ENCODE measurements at places on chromosomes 6 and 20. TPM values are rescaled to one million over a fixed set of nuclear protein-coding genes. Genes with fewer than 3 reads are reported as not detected.
A peak's percentile ranks its signal among the peaks of the same experiment; 100 is the strongest.

DNA sequence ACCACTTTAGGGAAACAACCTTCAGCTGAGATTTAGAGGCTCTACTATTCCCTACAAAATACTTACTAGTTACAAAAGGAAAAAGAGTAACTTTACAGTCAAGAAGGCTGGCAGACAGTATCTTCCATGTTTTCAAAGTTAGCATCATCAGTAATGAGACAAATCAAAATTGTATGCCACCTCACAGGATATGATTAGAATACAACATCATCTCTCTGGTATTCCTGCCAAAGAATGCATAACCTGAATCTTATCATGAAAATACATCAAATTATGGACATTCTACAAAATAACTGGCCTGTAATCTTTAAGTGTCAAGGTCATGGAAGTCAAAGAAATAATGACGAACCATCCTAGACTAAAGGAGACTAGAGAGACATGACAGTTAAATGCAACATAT is 38.4 kb downstream of the CDK5RAP1 start:
- DNase-seq = no peak
- H3K4me1 ChIP-seq = no peaks in the 10 kb centered on the region

DNA sequence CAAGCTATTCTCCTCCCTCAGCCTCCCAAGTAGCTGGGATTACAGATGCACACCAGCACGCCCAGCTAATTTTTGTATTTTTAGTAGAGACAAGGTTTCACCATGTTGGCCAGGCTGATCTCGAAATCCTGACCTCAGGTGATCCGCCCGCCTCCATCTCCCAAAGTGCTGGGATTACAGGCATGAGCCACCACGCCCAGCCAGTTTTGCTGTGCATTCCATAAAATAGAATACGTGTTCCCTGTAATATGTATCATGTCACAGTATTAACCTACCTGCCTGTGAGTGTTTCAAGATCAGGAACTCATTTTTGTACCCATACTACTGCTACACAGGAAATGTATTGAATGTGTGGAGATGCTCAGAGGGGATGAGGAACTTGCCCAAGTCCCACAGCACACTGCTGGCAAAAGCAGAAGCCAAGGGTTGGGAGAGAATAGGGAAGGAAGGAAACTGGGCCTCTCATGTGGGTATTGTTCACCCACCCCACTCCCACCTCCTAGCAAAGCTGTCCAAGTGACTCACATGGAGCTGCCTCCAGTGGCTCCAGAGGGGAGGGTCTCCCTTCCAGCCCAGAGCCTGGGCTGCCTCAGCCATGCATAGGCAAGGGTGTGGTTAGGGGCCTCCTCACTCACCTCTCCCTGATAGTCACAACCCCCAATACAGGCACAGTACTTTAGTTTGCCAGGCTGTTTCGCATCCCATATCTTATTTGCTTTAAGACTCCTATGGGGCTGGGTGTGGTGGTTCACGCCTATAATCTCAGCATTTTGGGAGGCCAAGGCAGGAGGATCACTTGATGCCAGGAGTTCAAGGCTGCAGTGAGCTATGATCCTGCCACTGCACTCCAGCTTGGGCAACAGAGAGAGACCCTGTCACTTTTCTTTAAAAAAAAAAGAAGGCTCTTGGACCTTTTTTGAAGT is 9.4 kb downstream of the HM13 start:
- H3K4me1 ChIP-seq = no peaks in the 10 kb centered on the region
- peaks cover 24% of the 10 kb centered on the region for H3K36me3 ChIP-seq
- H3K27me3 ChIP-seq = no peaks in the 10 kb centered on the region
- no peak for DNase-seq

DNA sequence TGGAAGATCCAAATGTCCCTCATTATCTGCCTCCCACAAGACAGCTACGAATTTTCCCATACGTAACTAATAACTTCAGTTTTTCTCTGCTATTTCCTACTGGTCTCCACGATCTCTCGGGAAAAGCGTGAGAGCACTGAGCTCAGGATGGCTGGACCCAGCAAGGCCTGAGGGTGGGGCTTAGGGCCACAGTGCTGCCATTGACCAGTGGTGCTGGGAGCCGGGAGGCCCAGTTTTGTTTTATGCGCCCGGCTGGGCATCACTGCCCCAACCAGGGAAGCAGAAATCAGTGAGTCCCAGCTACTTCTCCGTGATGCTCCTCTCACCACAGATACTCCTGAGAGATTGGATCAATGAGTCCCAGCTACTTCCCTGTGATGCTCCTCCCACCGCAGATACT is 238.4 kb downstream of the LY86 start:
- H3K27me3 ChIP-seq = no peaks in the 10 kb centered on the region
- H3K4me3 ChIP-seq = no peak overlapping the region
- DNase-seq = no peak
- H3K27ac ChIP-seq = no peak overlapping the region
- H3K4me1 ChIP-seq = peaks cover 28% of the 10 kb centered on the region
- no peaks in the 10 kb centered on the region for H3K36me3 ChIP-seq

Gene DDO
- polyA plus RNA-seq = not detected

DNA sequence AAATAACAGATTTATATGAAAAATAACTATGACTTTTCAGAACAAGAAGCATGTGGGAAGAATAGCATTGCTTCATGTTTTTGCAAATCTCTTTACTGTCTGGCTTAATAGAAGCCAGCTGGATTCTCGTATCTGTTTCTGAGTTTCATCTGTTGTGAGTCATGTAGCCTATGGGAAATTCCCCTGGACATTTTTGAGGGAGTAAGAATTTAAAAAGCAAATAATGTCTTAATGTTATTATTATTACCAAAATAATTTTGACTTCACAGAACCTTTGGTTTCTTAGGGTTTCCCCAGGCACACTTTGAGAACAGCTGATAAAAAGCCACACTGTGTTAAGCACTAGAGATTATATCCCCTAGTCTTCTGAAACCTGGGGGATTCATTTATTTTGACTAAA is 75.8 kb downstream of the SYCP2L start:
- no peak for DNase-seq
- H3K4me3 ChIP-seq = no peak overlapping the region
- H3K4me1 ChIP-seq = peaks cover 5% of the 10 kb centered on the region
- H3K36me3 ChIP-seq = no peaks in the 10 kb centered on the region
- no peaks in the 10 kb centered on the region for H3K27me3 ChIP-seq

GRCh38 chr6:50706575-50706974 is 6.8 kb upstream of the TFAP2D start:
- no peaks in the 10 kb centered on the region for H3K36me3 ChIP-seq
- H3K27ac ChIP-seq = no peak overlapping the region
- H3K27me3 ChIP-seq = peaks cover 61% of the 10 kb centered on the region
- no peak overlapping the region for H3K4me3 ChIP-seq

Gene PROKR2
- polyA plus RNA-seq = not detected

GRCh38 chr6:79570129-79571029 is 33.1 kb upstream of the LCA5 start:
- peak overlapping the region; percentile 35 for H3K27ac ChIP-seq
- DNase-seq = peak; percentile 7
- H3K36me3 ChIP-seq = no peaks in the 10 kb centered on the region
- H3K4me1 ChIP-seq = peaks cover 19% of the 10 kb centered on the region
- peak overlapping the region; percentile 3 for H3K4me3 ChIP-seq

Gene C6orf118
- polyA plus RNA-seq = not detected

DNA sequence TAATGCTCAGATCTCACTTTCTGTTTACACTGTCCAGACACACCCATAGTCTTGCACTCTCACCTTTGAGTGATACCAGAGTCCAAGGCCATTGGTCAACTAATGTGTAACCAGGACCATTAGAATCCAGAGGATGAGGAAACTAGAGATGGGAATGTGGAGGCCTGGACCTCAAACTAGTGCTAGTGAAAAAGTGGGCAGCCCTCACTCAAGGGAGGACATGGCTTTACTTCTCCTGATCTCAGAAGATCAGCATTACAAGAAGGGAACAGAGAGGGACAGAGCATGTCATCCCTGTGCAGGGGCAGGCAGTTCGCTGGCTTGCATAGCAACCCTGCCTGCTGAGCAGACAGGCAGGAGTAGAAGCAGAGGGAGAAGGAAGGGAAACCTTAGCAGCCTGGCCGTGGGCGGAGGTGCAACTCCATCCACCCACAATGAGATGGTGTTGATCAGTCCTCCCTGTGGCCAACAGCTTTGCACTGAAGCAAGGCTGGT is 22.6 kb upstream of the XRN2 start:
- H3K36me3 ChIP-seq = no peaks in the 10 kb centered on the region
- no peak for DNase-seq
- peaks cover 2% of the 10 kb centered on the region for H3K27me3 ChIP-seq
- no peak overlapping the region for H3K4me3 ChIP-seq
- no peak overlapping the region for H3K27ac ChIP-seq
- H3K4me1 ChIP-seq = no peaks in the 10 kb centered on the region

GRCh38 chr6:166330612-166331011 is 11.7 kb downstream of the SFT2D1 start:
- no peak overlapping the region for H3K4me3 ChIP-seq
- H3K27ac ChIP-seq = no peak overlapping the region
- H3K36me3 ChIP-seq = peaks cover 15% of the 10 kb centered on the region
- DNase-seq = no peak
- no peaks in the 10 kb centered on the region for H3K4me1 ChIP-seq
- H3K27me3 ChIP-seq = no peaks in the 10 kb centered on the region

GRCh38 chr20:38857703-38858102 is 52.2 kb downstream of the PPP1R16B start:
- no peak overlapping the region for H3K27ac ChIP-seq
- no peaks in the 10 kb centered on the region for H3K4me1 ChIP-seq
- no peak overlapping the region for H3K4me3 ChIP-seq
- no peak for DNase-seq

DNA sequence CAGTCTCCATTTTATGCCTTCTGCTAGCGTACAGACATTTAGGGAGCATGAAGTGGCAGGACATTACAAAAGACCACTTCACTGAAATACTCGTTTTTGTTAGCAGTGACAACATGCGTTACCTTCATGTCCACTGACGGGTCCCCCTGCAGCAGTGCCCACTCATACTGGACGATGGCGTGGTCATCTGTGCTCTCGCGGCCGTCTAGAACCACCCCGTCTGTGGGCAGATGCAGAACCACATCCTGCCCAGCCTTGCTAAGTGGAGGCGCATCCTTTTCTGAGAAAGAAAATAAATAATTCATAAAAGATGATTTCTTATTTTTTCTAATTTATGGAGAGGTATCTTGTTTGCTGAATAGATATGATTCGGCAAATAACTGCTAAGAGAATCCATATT is 11.3 kb downstream of the LRP11 start:
- H3K27ac ChIP-seq = peak overlapping the region; percentile 65
- H3K36me3 ChIP-seq = peaks cover 1% of the 10 kb centered on the region
- H3K4me3 ChIP-seq = no peak overlapping the region

DNA sequence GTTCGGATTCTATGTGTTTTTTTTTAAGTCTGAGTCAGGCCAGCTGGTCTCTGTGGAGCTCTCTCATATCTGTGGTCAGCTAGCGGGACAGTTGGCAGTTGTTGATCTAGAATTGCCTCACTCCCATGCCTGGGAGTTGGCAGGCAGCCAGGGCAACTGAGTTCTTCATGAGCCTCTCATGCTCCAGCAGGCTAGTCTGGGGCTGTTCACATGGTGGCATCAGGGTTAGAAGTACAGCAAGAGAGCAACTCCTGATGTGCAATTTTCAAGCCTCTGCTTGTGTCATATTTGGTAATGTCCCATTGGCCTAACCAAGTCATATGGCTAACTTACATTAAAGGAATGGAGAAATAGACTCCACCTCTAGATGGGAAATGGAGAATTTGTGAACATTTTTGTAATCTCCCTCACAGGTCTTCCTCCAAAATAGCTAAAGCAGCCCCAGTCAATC is 6.7 kb upstream of the IFT52 start:
- H3K27ac ChIP-seq = no peak overlapping the region
- H3K27me3 ChIP-seq = no peaks in the 10 kb centered on the region
- no peaks in the 10 kb centered on the region for H3K4me1 ChIP-seq
- no peak for DNase-seq
- H3K4me3 ChIP-seq = no peak overlapping the region

Gene KIAA0408
- not detected for polyA plus RNA-seq

- H3K27me3 ChIP-seq = peaks cover 3% of the 10 kb centered on the region
- no peak for DNase-seq
- H3K4me3 ChIP-seq = peak within 1 kb of the TSS; percentile 95
Measured at GRCh38 chr20:44651684-44652423, at the start of gene ADA. TSS of gene ADA (minus strand) at chr20:44651699. CDS start at chr20:44651607, 92 bp downstream.

DNA sequence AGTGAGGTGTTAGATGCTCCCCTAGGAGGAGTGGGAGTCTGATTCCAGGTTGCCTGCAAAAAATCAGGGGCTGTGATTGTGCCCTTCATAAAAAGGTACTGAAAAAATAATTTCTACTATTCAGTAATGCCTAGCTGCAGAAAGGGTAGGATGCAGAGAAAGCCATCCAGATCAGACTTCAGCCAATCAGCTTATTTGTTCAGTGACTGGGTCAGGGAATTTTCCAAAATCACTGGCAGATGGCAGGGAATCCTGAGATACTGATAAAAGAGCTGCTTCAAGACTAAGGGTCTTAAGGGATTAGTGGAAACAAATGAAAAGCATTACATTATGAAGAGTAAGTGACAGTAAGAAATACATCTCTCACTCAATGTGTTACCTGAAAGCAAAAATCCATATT is 42.8 kb upstream of the MTRF1L start:
- H3K36me3 ChIP-seq = no peaks in the 10 kb centered on the region
- DNase-seq = no peak
- no peaks in the 10 kb centered on the region for H3K27me3 ChIP-seq
- no peak overlapping the region for H3K4me3 ChIP-seq
- H3K4me1 ChIP-seq = no peaks in the 10 kb centered on the region
- no peak overlapping the region for H3K27ac ChIP-seq

DNA sequence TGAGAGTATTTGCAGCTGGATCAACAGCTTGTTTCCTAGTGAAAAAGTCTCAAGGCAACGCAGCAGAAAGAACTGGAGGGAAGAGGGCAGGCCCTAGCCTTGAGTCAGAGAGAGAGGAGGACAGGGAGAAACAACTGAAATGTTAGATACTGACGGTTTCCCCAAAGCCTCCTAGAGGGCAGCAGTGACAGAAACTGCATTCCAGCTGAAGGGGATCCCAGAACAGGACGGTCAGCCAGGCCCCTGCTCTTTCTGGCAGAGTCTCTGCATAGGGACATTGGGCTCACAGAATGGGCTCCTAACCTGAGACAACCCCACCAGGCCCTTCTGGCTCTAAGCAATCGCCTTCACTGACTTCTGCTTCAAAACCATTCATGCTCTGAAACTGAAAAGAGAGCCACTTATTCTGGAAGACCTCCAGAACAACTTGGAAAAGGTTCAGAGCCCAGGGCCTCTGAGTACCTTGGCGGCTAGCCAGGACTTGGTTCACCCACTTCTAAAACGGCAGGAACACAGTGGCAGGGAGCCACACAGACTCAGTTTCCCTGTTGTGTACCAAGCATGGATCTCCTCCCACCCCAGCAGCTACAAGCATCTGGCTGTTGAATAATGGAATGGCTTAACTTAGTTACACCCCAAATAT is 72.9 kb downstream of the PSMB1 start:
- H3K27ac ChIP-seq = no peak overlapping the region
- H3K36me3 ChIP-seq = no peaks in the 10 kb centered on the region
- no peak for DNase-seq
- no peak overlapping the region for H3K4me3 ChIP-seq

DNA sequence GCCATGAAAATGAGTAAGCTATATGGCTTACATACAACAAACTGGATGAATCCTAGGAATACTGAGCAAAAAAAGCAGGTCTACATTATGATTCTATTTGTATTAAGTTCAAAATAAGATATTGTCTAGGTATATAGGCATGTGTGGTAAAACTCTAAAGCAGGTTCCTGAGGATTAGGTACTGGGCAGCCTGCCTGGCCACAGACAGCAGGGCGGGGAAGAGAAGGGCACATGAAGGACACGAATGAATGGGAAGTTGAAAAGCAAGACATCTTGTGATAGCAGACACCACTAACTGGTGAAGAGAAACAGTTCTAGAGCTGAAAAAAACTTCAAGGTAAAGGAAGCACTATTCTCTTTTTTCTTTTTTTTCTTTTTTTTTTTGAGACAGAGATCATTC is 72.6 kb upstream of the SLC4A11 start:
- peaks cover 33% of the 10 kb centered on the region for H3K36me3 ChIP-seq
- H3K27ac ChIP-seq = no peak overlapping the region
- no peaks in the 10 kb centered on the region for H3K27me3 ChIP-seq
- no peak overlapping the region for H3K4me3 ChIP-seq
- no peak for DNase-seq
- H3K4me1 ChIP-seq = peaks cover 36% of the 10 kb centered on the region

Gene SCUBE3
- polyA plus RNA-seq = not detected
